GM06990 (cell line): ENCODE measurements at places on chromosomes 7 and 10.

- no peak for DNase-seq
Measured at GRCh38 chr7:135178364-135178763, 7.9 kb upstream of the CYREN start.

GRCh38 chr10:51313773-51314478, 239.6 kb downstream of the PRKG1 start:
- no peak for DNase-seq

DNA sequence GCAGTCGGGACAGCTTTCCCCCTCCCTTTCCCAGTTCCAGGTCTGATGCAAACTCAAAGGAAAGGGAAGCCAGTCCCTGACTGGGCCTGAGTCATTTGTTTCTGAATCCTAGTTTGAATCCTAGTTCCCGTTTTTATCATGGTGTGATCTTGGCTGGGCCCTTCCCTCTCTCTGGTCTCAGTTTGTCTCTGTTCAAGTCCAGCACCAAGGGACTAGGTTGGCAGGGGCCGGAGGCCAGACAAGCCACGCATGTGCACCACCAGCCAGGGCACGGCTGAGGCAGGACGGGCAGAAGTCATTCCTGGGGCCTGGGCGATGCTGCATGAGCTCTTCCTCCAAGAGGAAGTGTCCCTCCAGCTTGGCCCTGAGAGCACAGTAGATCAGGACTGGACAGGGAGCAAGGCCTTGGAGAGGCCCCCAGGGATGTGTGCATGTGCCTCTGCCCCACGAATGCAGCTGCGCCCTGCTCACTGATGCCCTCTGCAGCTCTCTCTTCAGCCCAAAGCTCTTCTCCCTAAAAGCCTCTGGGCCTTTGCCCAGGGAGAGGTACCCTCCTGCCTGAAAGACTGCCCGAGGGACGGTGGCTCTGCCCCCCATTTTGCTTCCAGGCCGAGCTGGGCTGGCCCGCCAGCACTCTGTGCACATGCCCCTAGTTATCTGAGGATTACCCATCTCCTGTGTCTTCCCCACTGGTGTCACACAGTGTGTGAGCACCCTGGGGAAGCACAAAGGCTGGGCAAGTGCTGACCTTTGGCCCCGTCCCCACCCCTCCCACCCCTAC, 86.7 kb downstream of the ZMIZ1 start:
- no peak for DNase-seq

DNA sequence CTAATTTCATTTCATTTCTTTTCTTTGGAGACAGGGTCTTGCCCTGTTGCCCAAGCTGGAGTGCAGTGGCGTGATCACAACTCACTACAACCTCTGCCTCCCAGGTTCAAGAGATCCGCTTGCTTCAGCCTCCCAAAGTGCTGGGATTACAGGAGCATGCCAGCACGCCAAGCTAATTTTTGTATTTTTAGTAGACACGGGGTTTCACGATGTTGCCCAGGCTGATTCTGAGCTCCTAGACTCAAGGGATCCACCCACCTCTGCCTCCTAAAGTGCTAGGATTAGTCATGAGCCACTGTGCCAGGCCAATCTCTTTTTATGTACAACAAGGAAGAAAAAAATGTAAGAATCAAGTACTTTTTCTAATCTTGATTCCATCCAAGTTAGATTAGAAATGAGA, 10.7 kb upstream of the KMT2E start:
- DNase-seq = no peak

GRCh38 chr7:52656098-52656497, 379.3 kb upstream of the POM121L12 start:
- no peak for DNase-seq

- peak; percentile 29 for DNase-seq
Measured at GRCh38 chr10:60031664-60032063, 125.3 kb upstream of the CCDC6 start.

DNA sequence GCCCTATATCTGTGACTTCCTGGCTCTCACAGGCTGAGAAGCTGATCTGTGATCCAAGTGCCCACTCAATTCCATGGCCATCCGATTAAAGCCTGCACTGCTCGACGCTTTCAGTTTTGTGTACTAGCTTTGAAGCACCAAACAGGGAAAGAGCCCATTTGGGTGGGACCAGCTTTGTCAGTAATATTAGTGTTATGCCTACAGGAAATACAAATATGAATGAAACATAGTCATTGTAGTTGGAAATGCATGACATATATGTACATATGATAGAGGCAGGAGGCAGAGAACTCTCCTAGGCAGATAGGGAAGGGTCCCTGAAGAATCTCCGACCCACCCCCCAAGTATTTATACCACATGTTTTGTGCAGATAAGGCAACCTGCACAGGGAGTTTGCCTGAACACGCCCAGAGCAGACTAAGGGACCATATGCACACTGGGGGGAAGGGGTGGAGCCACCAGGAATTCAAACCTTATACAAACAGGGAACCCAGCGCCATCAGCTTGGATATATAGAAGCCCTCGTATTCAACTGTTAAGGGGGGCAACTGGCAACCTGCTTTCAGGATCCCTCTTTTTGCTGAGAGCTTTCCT, 653.2 kb downstream of the PARD3 start:
- DNase-seq = no peak

DNA sequence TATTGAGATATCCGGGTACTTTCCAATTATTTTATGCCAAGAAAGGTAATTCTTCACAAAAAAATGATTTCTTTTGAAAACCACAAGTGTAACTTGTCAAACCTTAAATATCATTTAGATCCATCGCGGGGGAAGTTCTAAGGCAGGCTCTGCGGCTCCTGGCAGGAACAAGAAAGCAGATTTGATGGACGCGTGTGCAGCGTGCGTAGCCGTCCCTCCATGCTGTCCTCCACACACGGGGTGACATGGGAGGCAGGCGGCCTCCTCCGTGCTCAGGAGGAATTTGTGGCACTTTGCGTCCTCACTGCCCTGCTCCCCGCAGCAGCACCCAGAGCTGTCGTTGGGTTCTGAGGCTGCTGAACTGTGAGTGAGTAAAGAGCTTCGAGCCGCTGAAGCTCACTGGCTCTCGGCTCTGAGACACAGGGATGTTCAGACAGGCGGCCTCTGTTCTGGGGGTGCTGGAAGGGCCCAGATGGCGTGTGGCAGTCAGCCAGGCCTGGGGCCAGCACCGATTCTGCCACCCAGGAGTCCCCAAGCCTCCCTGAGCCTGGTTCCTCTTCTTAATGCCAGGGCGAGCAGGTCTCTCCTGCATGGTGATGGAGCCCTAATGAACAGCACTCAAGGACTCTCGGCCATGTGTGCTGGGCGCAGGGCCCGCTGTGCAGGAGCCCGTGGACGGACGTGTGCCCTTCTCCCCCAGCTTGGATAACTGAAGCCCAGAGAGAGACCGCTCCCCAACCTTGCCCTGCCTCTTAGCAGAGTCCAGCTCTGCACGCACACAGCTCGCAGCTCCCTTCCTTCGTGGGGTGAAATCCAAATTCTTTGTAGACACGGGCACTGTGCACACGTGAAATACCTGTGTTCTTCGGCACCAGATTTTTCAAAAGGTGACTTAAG, 185.4 kb upstream of the SHH start:
- DNase-seq = no peak

DNA sequence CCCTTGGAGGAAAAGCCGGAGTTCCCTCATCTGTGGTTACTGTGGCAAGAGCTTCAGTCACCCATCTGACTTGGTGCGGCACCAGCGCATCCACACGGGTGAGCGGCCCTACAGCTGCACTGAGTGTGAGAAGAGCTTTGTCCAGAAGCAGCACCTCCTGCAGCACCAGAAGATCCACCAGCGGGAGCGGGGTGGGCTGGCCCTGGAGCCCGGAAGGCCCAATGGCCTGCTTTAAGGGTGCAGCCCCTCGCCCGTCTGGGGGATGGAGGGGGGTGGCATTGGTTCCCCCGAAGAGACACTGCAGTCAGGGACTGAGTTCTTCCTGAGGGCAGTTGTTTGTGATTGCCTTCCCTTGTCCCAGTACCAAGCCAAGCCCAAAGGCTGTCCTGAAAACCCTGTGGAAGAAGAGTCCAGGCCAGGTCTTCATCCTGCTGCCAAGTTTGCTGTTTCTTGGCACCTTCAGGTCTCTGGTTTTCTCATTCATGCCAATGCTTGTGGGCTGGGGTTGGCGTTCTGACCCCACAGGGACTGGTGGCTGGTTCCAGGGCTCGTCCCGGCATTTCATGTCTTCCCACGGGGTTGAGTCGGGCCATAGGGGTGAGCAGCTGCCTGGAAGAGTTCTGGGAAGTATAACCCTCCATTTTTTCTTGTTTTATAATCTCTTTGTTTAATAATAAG, 7.7 kb upstream of the ZNF783 start:
- no peak for DNase-seq

- DNase-seq = no peak
Measured at GRCh38 chr10:103958996-103959395, 7.9 kb upstream of the SLK start.

- peak; percentile 57 for DNase-seq
Measured at GRCh38 chr7:151168003-151168786, 701 bp upstream of the GBX1 start.

DNA sequence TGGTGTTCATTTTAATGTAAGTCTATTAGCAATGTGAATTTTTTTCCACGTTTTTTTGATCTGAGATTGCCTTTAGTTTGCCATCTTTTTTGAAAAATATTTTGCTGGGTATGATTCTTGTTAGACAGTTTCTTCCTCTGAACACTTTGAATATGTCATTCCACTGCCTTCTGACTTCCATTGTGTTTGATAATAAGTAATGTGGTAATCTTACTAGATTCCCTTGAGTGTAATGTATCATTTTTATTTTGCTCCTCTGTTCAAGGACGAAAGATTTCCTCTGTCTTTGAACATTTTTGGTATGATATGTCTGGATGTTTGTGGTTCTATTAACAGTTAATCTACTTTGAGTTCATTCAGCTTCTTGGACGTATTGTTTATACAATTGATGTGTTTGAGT, 371.4 kb downstream of the SUGCT start:
- DNase-seq = no peak

GRCh38 chr7:17009933-17010332, 128.2 kb upstream of the AGR3 start:
- no peak for DNase-seq

DNA sequence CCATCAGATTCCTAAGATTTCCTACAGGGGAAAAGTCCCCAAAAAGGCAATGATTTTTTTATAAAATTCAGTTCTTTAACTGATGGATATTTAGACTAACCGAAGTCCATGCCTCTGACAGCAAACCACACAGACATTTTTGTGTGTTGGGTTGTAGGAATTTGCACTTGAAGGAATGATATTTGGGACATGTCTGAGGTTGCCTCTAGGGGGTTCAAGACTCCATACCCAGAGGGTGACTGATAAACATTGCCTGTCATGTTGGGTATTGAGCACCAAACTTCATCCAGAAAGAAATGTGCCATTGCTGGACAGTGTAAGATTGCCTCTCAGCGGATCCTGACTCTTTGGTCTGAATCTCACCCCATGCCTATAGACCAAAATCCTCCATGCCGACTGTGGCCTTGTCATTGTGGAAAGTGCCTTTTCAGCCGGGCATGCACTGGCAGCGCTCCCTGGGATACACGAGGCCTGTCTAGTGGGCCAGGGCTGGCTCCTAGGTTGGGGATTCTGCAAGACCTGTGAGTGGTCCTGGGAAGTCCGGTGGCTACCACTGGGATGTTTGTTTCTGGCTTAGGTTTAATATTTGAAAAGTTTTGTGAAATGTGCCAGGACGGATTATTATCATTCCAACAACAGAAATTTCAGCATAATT, 252.9 kb downstream of the WDR37 start:
- DNase-seq = no peak

- DNase-seq = no peak
Measured at GRCh38 chr10:7285522-7286322, 125.1 kb downstream of the SFMBT2 start.

DNA sequence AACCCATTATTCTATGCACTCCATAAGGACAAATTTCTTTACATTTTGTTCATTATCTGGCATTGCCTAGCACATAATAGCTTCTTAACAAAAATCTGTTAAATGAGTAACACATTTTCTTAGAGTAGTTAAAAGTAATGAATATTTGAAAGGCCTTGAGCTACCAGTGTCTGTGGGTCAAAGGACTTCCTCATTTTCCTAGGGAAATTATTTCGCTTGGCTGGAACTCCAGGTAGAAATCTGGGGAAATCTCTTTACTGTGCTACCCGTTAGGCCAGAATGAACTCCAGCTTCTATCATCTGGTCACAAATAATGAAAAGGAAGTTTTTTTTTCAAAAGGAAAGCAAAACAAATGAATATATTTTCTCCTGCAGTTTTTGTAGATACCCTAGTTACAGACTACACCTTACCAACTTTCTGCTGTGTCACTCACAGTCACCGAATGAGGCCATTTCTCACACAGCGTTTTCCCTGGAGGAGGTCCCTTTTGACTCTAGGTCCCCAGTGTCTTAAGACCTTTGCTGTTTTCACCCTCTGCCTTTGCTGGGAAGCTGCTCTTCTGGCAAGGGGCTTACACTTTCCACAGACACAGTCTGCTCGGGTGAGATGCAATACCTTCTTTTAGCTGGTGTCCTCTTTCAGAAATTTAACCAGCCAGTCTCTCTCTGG, 1.6 kb downstream of the SAMD9L start:
- no peak for DNase-seq

- DNase-seq = no peak
Measured at GRCh38 chr10:51300617-51301304, 226.5 kb downstream of the PRKG1 start.

DNA sequence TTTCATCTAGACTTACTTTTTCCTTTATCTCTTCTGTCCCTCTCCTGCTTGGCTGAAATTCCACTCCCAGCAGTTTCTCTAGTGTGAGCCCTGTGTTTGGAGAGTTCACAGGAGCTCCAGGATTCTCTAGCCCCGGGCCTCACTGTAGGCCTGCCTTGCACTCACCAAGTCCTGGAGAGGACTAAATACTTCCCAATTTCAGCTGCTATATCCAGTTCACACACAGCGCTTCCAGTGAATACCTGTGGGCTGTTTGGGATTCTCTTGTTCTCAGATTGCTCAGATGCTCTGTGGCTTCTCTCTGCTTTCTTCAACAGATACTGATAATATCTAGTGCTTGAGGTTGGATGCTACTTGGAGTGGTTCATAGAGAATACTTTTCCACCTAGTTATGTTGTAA, 46.0 kb downstream of the MINPP1 start:
- no peak for DNase-seq

DNA sequence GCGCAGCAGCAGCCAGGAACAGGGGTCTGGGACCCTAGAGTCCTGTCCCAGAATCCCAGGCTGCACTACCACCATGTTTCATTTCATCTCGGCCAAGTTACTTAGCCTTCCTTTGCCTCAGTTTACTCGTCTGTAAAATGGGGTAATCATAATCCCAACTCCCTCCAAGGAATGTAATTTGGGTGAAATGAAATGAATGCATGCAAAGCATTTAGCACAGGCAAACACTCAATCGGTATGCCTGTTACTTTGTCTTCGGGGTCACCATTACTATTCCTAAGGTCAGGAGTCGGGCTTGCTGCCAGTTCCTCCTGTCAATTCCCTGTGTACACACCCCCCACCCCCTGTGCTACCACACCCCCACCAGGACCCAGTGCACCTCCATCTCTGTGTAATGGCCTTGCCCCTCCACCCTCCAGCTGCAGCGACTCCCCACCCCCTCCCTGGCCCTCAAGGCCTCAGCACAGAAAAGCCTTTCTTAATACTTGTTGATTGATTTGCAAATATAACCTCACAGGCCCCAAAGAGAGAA, 1.7 kb downstream of the TNS3 start:
- no peak for DNase-seq
